Tibial nerve (tissue), 4 donors: ENCODE measurements at places on chromosomes 16 and 17. TPM values are rescaled to one million over a fixed set of nuclear protein-coding genes. Genes with fewer than 3 reads are reported as not detected.

DCAF7 gene
- 25.5 TPM for total RNA-seq

KRTAP4-1 gene
- total RNA-seq, result not detected

SMIM36 gene
- not detected for total RNA-seq

KRT9 gene
- not detected for total RNA-seq

CDK5RAP3 gene
- 310 TPM for total RNA-seq

CCNF gene
- total RNA-seq, result 3.0 TPM

FOXN1 gene
- total RNA-seq, result not detected

CA4 gene
- 3.3 TPM for total RNA-seq

TLE7 gene
- not detected for total RNA-seq

TMEM100 gene
- 29.1 TPM for total RNA-seq

KRT35 gene
- not detected for total RNA-seq

CDRT15L2 gene
- not detected for total RNA-seq

ZNF747 gene
- 21.0 TPM for total RNA-seq

DNA sequence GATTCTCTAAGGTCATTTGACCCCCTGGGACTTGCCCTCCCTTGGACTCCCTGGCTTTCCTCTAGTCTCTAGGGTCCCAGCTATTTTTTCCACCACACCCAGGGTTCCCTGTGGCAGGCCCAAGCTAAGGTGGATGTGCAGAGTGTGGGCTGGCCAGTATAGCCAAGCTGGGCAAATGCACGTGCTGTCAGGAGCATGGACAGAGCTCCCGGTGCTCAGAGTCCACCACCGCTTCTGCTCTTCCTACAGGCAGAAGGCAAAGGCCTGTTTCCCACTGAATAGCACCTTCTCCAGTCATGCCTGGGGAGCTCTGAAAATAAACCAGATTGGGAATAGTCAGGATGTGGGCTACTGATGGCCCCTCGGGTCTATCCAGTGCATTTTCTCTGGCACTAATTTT, 53.3 kb downstream of the GNAO1 start:
- DNase-seq, result no peak

- DNase-seq, result no peak
These were observed 50.6 kb upstream of the VPS4A start for GRCh38 chr16:69260506-69260905.

DNA sequence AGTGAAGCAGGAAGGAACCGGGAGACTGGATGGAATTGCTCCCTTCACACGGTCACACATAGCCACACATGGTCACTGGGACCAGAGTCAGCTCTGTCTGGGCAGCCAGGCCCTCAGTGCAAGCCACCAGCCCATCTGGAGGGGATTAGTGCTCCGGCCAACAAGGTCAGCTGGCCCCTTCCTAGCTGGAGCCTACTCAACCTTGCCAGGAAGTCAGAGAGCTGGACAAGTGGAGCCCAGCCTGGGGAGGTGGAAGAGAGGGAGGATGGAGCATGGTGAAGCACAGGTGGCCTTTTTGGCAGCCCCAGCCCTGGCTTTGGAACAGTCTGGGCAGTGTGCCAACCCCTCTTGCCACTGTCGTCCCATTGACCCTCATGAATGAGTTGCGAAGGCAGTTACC, 3.7 kb upstream of the CACNA1G start:
- DNase-seq, result no peak

DNA sequence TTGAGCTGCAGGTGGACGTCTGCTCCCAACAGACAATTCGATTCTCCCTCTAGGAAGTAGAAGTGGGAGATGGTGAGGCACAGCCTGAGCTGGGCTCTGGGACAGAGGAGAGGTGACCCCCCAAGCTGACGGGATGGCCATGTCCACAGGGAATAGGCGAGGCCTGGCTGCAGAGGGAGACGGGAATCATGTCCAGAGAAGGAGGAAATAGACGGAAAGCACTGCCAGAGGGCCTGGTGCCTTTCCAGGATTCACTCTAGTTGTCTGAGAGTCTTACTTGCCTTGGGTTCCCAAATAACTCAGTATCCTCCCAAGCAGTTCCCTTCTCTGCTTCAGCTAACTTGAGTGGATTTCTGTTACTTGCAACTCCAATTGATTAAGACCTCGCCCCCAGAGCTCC, 4.3 kb upstream of the CRISPLD2 start:
- no peak for DNase-seq

GRCh38 chr17:74099442-74100340, 103.8 kb upstream of the RPL38 start:
- no peak for DNase-seq

GRCh38 chr17:50638966-50639713, 4.5 kb downstream of the ABCC3 start:
- DNase-seq, result peak; percentile 79

- no peak for DNase-seq
These were observed 962 bp downstream of the CSHL1 start for GRCh38 chr17:63910096-63910495.

GRCh38 chr16:17105239-17105797, 365.4 kb downstream of the XYLT1 start:
- no peak for DNase-seq

DNA sequence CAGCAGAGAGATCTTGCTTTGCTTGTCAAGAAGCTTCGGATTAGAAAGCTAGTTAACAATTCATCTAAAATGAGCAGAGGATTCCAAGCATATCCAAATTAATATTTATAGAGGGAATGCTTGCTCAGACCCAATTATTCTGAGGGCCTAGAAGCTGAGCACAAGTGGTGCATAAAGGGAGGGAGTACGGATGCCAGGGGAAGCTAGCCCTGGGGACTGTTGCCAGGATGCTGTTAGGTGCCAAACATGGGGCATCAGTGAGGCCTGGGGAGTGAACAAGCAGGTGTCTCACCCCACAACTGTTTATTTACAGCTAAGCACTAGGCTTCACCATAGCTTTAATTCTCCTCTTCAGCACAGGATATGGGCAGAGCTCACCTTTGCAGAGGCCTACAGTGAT, 684.1 kb upstream of the C16orf82 start:
- DNase-seq, result no peak

DNA sequence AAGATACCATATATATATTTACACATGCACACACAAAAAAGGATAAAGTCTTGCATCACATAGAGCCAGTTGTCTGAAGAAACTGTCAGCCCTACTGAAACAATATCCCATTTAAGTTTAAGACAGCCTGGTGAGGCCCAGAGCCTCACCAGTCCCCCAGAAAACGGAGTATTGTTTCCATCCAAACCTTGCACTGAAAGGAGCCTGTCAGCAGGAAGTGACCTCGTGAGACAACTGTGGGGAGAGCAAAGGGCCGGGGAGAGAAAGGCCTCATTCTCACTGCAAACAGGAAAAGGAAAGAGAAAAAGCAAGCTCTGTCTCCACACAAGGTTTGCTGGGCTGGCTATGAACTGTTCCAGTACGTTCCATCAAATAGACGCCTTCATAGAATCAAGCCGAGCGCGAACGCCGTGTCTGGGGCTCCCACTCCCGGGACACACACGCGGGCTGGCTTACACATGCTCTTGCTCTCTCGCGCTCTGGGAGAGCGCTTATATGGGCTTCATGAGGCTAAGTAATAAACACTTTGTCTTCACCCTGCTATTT, 44.4 kb upstream of the ZFHX3 start:
- DNase-seq, result no peak

DNA sequence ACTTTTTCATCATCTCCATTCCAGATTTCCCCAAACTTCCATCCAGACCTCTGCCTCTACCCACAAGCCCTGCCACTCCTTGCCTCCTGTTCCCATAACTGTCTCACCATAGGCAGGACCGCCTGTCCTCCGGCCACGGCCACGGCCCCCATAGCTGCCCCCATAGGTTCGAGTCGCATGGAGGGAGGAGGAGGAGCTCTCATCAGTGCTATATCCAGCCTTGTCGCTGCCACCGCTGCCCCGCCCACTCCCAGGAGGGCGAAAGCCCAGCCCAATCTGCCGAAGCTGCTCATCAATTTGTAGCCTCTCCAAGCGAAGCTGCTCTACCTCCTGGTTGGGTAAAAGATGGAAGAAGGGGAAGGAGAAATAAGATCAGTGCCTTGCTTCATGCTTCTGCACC, 3.4 kb upstream of the SOX15 start:
- DNase-seq, result no peak

- no peak for DNase-seq
These were observed 27.3 kb downstream of the ANKFY1 start for GRCh38 chr17:4236456-4236855.

DNA sequence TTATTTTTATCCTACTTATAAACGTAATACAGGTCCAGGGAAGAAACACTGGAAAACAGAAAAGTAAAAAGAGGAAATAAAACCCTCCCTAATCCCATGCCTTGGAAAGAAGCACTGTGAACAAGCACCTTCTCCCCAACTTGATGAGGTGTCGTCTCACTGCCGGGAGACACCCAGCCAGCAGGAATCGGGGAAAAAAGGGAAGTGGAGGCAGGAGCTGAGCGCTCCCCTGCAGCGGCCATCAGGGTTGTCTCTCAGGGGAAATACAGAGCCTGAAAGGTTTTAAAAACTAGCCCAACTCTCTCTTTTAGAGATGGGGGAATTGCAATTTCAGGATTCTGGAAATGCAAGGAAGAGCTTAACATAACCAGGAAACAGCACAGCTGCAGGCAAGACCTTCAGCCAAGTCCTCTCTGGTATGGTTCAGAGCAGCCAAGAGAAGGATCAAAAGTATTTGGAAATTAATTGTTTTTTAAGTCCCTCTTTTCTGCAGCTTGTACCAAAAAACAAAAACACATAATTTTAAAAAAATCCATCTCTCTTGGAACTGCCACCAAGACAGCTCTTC, 96.3 kb upstream of the RCVRN start:
- DNase-seq, result no peak

- DNase-seq, result peak; percentile 22
These were observed 235.8 kb downstream of the MAP2K4 start for GRCh38 chr17:12256380-12256995.

DNA sequence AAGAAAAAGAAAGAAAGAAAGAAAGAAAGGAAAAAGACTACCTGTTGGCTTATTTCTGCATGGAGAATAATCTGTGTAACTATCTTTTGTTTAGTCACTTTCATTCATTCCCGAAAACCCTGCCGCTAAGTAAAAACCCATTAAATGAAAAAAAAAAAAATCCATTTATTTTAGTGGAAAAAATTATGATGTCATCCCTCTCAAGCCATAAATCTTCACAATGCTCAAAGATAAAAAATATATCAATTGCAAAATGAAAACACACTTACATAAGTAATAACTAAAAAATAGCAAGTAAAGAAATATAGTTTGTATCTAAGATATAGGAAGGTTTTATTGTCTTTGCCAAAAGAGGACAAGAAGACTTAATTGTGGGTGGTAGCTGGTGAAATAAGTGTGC, 46.5 kb upstream of the CPPED1 start:
- DNase-seq, result no peak

GRCh38 chr17:4944554-4945175, 3.7 kb downstream of the PFN1 start:
- no peak for DNase-seq

- no peak for DNase-seq
These were observed 134.2 kb upstream of the CPHXL start for GRCh38 chr16:75860326-75861053.

DNA sequence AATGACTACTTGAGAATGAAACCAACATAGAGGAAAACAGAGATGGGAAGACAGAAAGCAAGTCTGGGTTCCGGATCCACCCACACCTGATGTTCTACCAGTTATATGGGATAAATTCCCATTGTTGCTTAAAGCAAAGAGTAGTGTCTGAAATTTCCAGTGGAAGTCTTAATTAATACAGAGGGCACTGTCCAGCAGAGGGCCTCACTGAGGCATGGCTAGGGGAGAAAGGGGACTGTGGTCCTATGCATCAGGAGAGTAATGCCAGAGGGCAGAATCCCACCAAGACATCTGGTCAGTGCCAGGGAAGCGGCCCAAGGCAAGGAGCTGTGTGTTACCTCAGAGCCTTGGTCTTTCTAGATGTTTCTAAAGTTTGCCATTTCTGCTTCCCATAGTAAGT, 7.5 kb upstream of the UMOD start:
- DNase-seq, result no peak

DNA sequence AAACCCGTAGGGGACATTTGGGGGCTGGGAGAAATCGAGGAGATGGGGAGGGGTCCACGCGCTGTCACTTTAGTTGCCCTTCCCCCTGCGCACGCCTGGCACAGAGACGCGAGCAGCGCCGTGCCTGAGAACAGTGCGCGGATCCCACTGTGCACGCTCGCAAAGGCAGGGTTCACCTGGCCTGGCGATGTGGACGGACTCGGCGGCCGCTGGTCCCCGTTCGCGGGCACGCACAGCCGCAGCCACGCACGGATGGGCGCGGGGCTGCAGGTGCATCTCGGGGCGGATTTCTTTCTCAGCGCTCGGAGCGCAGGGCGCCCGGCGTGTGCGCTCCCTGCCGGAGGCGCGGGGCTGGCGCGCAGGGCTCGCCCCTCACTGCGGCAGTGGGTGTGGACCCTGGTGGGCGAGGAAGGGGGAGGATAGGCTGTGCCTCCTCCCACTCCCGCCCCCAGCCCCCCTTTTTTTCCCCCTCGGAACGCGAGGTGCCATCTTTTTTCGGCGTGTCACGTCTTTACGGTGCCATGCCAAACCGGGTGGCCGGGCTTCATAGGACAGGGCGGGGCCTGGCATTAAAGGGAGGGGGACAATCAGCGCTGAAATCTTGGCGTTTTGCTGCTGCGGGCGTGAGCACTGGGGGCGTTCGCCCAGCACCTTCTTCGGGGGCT, 1.1 kb downstream of the MAPT start:
- no peak for DNase-seq

GRCh38 chr17:41813152-41813680, 412 bp downstream of the FKBP10 start:
- no peak for DNase-seq

DNA sequence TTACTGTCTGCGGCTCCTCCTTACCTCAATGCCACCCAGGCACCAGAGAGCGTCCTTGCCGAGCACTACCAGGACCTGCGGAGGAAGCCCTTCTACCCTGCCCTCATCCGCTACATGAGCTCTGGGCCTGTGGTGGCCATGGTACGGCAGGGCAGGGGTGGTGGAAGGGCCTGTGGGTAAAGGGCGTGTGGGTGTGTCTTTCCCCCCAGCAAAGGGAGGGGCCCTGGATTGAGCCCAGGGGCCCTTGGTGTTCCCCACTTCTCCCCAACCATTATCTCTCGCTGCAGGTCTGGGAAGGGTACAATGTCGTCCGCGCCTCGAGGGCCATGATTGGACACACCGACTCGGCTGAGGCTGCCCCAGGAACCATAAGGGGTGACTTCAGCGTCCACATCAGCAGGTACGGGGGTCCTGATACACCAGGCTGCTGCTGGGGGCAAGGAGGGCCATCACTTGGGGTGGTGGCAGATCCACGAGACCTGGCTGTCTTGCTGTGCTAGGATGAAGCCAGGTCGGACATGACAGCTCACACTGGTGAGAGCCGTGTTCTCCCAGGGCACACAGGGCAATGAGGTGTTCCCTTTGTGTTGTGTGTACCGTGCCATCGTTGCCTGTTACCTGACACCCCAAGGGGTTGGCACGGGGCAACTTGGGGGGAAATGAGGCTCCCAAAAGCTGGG, 2.2 kb upstream of the DECR2 start:
- no peak for DNase-seq

GRCh38 chr17:36859003-36859300, 78.3 kb upstream of the LHX1 start:
- DNase-seq, result no peak

- DNase-seq, result no peak
These were observed 488 bp downstream of the SPSB3 start for GRCh38 chr16:1781758-1782407.

- no peak for DNase-seq
These were observed 133.6 kb downstream of the SNX11 start for GRCh38 chr17:48241131-48241591.
